Liver (tissue), 10 donors: ENCODE measurements at places on chromosomes 12 and 14. TPM values are rescaled to one million over a fixed set of nuclear protein-coding genes. Genes with fewer than 3 reads are reported as not detected.
A peak's percentile ranks its signal among the peaks of the same experiment; 100 is the strongest.

Gene NUP37
- total RNA-seq = 8.2 TPM

DNA sequence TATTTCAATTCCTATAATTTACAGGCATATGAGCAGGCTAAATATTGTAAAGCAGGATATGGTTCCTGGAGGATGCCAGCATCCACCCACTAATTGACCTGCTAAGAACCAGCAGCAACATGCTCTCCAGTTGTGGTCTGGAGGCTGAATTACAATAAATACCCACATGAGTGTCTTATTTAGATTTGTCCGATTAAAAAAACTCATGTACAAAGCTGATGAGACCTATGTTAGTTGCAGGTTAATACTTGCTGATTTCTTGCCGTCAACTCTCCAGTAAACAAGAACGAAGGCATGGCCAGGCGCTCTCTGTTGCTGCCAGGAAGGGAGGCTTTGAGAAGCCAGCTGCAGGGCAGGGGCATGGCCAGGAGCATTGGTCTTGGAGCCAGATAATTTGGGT lies 169.3 kb upstream of the PRICKLE1 start:
- DNase-seq = no peak

GRCh38 chr12:5464096-5464495 lies 32.2 kb downstream of the NTF3 start:
- DNase-seq = no peak

DNA sequence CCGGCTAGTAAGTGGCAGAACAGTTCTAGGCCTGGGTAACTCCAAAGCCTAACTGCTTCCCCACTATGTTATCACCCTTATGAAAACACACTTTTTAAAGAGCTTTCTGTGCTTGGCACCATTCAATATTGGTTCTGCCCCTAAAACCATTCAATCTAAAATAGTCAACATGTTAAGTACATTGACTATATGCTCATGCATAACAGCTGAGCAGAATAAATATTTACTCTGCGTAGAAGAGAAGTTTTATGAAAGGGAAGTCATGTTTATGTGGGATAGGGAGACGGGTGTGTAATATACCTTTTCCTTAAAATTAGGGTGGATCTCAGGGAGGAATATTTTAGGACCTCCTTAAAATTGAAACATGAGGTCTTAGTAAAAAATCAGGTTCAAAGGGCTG lies 80.5 kb downstream of the SAMD4A start:
- DNase-seq = no peak

- no peak for DNase-seq
These were observed 17.8 kb upstream of the RHOJ start for GRCh38 chr14:63186453-63186852.

DNA sequence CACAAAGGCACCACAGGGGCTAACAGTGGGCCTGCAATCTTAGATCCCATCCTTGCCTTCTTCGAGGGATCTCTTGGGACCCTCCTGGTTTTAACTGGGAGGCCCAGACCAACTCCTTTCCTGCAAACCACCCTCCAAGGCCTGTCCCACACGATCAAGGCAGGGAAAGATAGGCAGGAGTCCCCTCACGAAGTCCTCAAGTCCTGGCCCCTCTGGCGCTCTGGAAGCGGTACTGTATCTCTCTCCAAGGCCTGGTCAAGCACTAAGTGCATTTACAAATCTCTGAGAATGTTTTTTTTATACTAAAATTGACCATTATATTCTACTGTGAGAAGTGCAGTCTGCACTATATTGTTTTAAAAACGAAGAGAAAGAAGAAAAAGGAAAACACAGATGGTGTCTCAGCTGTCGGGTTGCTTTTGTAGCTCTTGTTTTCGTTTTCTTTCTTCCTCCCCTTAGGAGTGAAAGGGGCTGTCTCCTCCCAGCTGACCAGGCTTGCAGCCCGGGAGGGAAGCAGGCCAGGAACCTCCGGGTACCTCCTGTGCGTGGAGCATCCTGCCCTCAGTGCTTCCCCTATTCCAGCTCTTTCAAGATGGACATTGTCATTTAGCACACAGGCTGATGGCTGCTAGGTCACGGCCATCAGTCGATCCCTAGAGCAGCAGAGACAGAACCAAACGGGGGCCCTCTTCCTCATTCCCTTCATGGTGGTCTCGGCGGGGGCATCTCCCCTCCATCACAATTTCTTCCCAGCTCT lies 56.7 kb downstream of the FAM222A start:
- peak; percentile 25 for DNase-seq

Gene SERPINA3
- total RNA-seq = 2,087 TPM

GRCh38 chr14:102568115-102568614 lies 24.3 kb upstream of the RCOR1 start:
- DNase-seq = no peak

DNA sequence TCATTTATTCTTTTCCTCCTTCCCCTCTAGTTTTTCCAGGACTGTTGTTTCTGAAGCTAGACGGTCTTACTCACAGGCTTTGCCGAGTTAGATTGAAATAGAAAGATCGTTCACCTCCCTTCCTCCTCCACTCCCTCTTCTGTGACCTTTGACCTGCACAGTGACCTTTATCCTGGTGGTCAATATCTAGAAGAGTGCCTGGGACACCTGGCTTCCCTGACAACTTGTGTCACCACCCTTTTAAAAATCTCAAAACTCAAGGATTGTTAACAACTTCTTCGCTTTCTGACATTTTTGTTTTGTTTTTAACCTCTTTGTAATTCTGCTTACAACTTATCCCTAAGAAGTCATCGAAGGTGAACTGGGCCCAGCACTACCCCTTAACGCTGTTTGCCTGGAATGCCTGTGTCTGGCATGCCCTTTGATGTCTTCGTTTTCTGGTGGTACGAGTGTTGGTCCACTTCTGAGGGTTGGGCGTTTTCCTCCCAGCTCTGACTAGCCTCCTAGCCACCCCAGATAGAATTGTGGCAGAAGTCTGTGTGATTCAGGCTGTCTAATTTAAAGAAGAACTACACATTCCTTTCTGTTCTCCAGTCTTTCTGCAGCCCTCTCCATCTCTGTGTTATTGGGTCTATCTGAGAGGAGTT lies 2.8 kb upstream of the KRT75 start:
- no peak for DNase-seq

Gene SP1
- 28.4 TPM for total RNA-seq

DNA sequence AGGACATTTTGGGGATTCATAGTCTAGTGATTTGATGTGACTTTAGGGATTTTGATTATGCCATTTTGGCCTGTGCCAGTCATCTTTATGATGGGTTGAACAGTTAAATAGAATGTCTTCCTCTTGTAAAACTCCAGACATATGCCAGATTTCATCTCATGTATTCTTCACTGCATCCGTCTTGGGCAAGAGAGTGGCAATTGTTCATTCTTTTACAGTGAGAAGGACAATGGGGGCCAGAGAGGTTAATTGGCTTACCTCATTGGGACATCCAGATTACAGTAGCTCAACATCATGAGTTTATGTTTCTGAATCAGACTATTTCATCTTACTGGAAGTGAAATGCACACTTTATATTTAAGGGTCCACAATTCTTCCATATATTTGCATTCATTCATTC lies 108.2 kb upstream of the SLC38A2 start:
- no peak for DNase-seq

DNA sequence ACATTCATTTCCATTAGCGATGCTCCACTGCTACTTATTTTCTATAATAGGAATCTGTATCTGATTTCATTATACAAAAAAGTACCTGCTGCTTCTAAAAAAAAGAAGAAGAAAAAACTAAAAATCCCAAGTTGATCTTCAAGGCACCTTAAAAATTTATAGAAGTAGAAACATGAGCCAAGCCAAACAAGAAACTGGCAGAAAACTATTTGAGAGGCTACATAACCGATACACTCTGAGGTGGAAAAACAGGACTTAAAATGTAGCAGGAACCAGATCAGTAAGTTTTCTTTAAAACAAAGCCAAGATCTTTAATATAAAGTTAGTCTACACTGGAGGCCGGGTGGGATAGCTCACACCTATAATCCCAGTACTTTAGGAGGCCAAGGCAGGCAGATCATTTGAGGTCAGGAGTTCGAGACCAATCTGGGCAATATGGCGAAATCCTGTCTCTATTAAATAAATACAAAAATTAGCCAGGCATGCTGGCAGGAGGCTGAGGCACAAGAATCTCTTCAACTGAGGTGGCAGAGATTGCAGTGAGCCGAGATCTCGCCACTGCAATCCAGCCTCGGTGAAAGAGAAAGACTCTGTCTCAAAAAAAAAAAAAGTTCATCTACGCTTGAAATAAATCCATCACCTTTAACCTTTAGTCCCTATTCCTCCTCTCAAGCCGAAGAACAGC lies 278.6 kb downstream of the MED13L start:
- no peak for DNase-seq
